Mammary epithelial cell (primary cell): ENCODE measurements at places on chromosomes 3 and 15.

- peak; percentile 92 for DNase-seq
Measured at GRCh38 chr3:115239717-115240116, 92.6 kb upstream of the ZBTB20 start.

- DNase-seq = no peak
Measured at GRCh38 chr15:79849789-79850188, 47.0 kb downstream of the MTHFS start.

- DNase-seq = peak; percentile 3
Measured at GRCh38 chr3:65291448-65292125, 603.8 kb upstream of the ADAMTS9 start.

DNA sequence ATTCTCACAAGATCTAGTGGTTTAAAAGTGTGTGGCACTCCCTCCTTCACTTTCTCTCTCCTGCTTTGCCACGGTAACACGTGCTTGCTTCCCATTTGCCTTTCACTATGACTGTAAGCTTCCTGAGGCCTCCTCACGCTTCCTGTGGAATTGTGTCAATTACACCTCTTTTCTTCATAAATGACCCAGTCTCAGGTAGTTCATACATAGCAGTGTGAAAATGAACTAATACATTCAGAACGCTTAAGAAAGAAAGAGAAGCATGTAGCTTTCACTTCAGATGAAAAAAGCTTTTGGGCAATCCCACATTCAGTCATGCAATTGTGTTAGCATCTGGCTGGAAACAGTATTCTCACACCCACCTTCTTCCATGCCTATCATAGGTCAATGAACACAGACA is 24.4 kb downstream of the P3H2 start:
- DNase-seq = no peak

GRCh38 chr3:15428539-15428938 is 1.1 kb downstream of the EAF1 start:
- DNase-seq = peak; percentile 90

- no peak for DNase-seq
Measured at GRCh38 chr3:130926504-130926903, 32.6 kb downstream of the ATP2C1 start.

DNA sequence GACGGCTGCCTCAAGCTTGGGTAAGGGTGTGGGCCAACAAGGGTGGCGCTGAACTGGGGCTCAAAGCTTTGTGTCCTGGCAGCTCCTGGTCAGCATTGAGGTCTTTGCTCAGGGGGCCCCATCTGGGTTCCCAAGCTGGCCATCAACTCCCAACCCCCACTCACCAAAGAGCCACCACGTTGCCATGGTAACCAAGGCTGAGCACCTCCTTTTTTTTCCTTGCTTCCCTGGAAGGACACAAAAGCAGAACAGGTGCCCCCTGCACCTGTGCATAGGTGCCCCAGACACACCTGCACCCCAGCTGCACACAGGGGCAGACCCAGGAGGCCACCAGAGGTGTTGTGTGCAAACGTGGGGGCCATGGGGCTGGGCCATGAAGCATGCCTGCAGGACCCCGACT is 16.5 kb downstream of the UROC1 start:
- DNase-seq = no peak
